ENCODE measurements at places on chromosomes 4 and X. TPM values are rescaled to one million over a fixed set of nuclear protein-coding genes. Genes with fewer than 3 reads are reported as not detected.

The CBLL2 gene
- total RNA-seq, result not detected

The ARHGAP36 gene
- total RNA-seq, result not detected

The OCRL gene
- 3.0 TPM for total RNA-seq

The MEPE gene
- total RNA-seq, result not detected

The MAGEC3 gene
- not detected for total RNA-seq

The GBA3 gene
- total RNA-seq, result not detected

The HPGDS gene
- not detected for total RNA-seq

The CXCL9 gene
- total RNA-seq, result 65.1 TPM

The SLC7A11 gene
- 0.63 TPM for total RNA-seq

The SMIM31 gene
- total RNA-seq, result not detected

The NXF2 gene
- total RNA-seq, result not detected

The UGT2B17 gene
- total RNA-seq, result not detected

The USP17L19 gene
- not detected for total RNA-seq

The GRPR gene
- not detected for total RNA-seq

The GPR119 gene
- total RNA-seq, result not detected

DNA sequence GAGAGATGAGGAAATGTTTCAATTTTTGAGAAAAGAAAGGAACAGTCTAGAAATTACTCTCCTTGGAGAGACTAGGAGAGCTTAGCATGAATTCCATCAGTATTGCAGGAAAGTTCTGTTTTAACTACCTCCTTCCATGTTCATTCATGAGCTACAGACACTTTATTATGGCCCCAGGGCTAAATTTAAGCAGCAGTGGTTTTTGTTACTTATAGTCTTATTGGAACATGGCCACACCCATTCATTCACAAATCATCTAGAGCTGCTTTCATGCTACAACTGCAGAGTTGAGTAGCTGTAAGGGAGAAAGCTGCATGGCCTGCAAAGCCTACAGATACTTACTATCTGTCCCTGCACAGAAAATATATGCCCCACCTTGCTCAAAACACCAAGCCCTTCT, 81.7 kb downstream of the SHISA3 start:
- no peak for DNase-seq

DNA sequence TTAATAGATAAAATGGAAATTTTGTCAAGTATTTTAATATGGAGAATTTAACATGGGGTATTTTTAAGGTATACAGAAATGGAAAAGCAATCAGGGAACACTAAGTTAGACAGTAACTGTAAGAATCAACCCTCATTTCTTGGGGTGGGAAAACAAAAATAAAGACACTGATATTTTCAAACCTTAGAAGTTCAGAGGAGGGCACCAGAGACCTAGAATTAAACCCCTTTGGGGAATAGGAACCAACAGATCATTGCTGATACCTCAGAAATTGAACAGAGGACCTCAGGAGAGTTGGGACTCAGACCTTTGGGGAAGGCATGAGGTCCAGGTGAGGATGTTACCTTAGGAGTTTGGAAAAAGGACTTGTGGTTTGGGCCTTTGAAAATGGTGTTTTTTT, 435.6 kb downstream of the TMA16 start:
- no peak for DNase-seq

DNA sequence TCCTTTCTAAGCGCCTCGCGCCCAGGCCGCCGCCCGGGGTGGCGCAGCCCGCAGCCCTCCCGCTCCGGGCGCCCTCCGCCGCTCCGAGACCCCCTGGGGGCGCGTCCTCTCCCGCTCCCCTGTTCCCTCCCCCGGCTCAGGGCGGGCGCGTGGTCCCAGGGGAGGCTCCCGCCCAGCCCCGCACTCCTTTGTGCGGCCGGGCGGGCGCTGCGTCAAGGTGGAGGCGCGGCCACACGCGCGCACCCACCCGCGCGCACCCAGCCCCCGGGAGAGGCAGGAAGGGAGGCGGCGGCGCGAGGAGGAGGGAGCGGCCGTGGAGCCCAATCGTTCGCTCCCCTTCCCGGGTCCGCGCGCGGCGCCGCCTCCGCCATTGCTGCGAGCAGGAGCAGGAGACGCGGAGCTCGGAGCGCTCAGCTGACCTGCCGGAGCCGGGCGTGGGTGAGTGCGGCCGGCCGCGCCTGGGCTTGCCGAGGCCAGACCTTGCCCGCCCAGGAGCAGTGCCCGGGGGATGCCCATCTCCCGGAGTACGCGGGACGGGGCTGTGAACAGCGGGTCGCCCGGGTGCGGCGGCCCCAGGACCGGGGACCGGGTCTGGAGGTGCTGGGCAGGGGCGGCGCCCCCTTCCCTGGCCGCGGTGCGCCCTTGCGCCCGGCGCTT, at the start of gene NSG1:
Gene NSG1 (plus strand): TSS at position 367 of the 657 bp plus-strand sequence. CDS start 528 bp downstream, outside the sequence.
- no peak for DNase-seq

- no peak for DNase-seq
Measured at GRCh38 chr4:1547131-1547855, 136.8 kb downstream of the FAM53A start.

DNA sequence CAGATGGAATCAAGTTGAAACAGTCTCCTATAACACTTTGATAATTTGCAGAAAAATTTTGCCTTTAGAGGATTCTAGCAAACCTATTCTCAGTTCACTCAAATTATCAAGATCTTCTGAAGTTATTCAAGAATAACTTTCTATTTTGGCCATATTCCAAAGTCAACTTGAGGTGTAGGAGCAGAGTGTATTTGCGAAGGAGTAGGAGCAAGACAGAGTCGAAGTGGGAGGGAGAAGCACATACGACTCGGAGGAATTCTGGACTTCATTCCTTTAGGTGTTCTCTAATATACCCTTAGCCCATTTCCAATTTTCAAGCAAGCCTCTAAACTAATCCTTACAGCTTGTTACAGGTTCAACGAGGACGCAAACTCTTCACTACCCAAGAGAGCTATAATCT, 252.9 kb downstream of the GPM6A start:
- no peak for DNase-seq

GRCh38 chrX:46662188-46662958, 88.8 kb downstream of the CHST7 start:
- DNase-seq, result no peak

DNA sequence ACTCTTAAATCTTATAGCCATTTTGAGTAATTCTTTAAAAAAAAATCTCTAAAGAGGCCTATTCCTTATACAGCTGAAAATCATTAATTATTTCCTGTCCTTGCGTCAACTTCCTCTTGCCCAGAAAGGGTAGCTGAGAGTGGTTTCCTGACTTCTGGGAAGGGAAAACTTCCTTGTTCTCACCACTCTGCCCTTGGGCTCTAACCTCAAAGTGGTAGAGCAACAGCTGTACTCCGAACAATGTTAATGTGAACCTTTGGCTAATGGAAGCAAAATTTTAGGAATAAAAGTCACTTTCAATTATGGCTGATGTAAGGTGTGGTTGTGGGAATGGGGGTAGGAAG, 15.3 kb downstream of the KLHL2 start:
- DNase-seq, result no peak

GRCh38 chrX:38089173-38089982, 83.0 kb downstream of the SYTL5 start:
- no peak for DNase-seq

DNA sequence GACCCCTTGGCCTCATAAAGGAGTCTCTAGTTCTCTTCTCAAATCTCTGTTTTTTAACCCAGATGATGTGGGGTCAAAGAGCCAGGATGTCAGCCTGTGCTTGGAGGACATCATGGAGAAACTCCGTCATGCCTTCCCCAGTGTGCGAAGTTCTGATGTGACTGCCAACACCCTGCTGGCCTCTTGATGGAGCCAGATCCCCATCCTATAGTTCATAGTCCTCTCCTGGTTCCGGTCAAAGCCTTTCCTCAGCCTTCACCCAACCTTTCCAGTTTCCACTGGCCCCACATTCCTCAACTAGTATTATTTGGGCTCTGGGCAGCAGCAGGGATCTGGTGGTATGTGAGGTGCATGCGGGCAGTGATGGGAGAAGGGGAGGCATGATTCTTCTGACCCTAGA, 30.7 kb downstream of the TAF7L start:
- DNase-seq, result no peak

- DNase-seq, result no peak
Measured at GRCh38 chr4:168784786-168785461, 225.1 kb downstream of the CBR4 start.

- DNase-seq, result no peak
Measured at GRCh38 chr4:186676531-186677161, 47.0 kb downstream of the FAT1 start.
